Vein endothelial cell (primary cell): ENCODE measurements at places on chromosomes 5 and 9. TPM values are rescaled to one million over a fixed set of nuclear protein-coding genes. Genes with fewer than 3 reads are reported as not detected.

The PDE8B gene
- total RNA-seq = 0.10 TPM in 1 of 2 replicates, not detected in the other

The OBP2B gene
- total RNA-seq = not detected in 2 replicates

The MCIDAS gene
- not detected in 2 replicates for total RNA-seq

The SLC26A2 gene
- 28.4 and 33.4 TPM in 2 replicates for total RNA-seq

The LTC4S gene
- 0.57 and 1.3 TPM in 2 replicates for total RNA-seq

The MARCOL gene
- total RNA-seq = not detected in 2 replicates

The GOLGA1 gene
- 12.1 and 13.8 TPM in 2 replicates for total RNA-seq

The PCDH12 gene
- 32.7 and 55.6 TPM in 2 replicates for total RNA-seq

The BRD3OS gene
- 19.9 and 20.1 TPM in 2 replicates for total RNA-seq

The ZNF366 gene
- 3.6 and 18.2 TPM in 2 replicates for total RNA-seq

The PLAC8L1 gene
- 0.29 TPM in 1 of 2 replicates, not detected in the other for total RNA-seq

The PDZD2 gene
- total RNA-seq = 3.9 and 6.9 TPM in 2 replicates

The WNT8A gene
- total RNA-seq = under 0.01 TPM in 1 of 2 replicates, not detected in the other

The QRFP gene
- total RNA-seq = not detected in 2 replicates

The KIF4B gene
- total RNA-seq = 0.33 and 0.48 TPM in 2 replicates

The CCL21 gene
- not detected in 2 replicates for total RNA-seq

The C5orf52 gene
- not detected in 2 replicates for total RNA-seq
